ENCODE measurements at places on chromosomes 3 and 15. TPM values are rescaled to one million over a fixed set of nuclear protein-coding genes. Genes with fewer than 3 reads are reported as not detected.

The TRIM42 gene
- not detected for total RNA-seq

The KCNAB1 gene
- total RNA-seq = 0.21 TPM

The NMNAT3 gene
- total RNA-seq = 11.3 TPM

The SCN5A gene
- not detected for total RNA-seq

The AP3B2 gene
- not detected for total RNA-seq

Data from tracheal epithelial cell (primary cell).